Kidney epithelial cell (primary cell): ENCODE measurements at places on chromosomes 3 and 15.

GRCh38 chr3:65473736-65474135, 565.0 kb downstream of the MAGI1 start:
- no peak for DNase-seq

DNA sequence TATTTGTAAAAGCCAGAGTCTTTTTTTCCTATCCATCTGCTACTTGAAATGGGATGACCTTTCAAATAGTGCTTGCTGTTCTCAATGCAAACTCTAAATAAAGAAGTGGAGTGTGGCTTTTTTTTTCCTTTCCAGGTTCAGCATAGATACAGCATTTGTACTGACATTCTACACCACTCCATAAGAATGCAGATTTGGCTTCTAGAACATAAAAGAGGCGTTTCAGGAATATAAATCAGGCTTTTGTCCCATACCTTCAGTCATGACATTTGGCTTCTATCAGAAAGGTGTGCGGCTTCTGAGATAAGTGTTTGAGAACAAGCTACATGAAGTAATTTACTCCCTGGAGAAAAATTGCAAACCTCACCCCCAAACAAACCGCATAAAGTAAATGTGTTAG, 553.1 kb downstream of the FHIT start:
- no peak for DNase-seq

DNA sequence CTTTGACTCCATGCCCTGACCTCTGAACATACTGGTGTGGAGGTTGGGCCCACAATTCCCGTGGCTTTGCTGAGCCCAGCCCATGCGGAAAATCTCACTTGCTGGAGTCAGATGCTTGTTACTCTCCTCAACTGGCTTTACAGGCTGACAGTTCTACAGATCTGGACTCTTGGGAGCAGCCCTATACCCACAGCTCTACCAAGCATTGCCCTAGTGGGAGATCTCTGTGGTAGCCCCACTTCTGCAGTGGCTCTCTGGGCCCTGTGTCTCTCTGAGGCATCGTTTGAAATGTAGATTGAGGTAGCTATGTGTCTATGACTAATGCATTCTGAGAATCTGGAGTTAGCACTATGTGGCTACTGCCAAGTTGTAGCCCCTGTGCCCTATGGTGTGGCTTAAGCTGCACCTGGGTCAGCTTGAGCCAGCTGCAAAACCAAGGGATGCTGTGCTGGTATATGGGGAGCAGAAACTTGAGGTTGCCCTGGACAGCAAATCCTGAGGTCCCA, 625.8 kb upstream of the ALCAM start:
- no peak for DNase-seq

GRCh38 chr3:179181021-179181472, 32.9 kb downstream of the PIK3CA start:
- DNase-seq: no peak

DNA sequence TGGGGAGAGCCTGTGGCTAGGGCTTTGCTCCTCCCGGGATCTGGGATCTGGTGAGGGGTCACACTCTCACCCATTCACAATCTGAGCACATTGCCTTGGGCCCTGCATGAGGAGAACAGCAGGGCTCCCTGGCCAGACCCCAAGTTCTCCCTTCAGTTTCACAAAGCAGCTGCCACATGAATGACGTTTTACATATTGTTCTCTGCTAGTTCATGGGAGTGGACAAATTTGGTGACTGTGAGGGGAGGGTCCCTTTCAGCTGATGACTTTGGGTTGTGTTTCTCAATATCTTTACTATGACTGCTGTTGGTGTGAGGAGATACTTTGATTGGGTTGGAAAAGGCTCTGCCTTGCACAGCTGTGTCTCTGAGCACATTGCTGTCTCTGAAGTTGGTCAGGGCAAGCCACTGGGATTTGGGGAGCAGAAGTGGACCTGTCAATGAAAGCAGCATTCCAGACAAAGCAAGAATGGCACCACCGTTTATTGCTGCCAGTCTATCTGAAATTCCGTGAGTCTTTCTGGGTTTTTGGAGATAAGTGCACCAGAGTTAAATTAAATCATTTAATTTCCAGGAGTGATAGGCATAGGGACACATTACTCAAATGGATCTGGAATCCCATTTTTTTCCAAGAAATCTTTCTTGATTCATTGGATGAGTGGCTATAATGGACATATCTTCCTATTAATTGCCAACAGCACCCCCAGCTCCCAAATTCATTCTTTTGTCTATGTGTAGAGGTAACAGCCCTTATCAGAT, 10.3 kb downstream of the TIMP4 start:
- DNase-seq: no peak

DNA sequence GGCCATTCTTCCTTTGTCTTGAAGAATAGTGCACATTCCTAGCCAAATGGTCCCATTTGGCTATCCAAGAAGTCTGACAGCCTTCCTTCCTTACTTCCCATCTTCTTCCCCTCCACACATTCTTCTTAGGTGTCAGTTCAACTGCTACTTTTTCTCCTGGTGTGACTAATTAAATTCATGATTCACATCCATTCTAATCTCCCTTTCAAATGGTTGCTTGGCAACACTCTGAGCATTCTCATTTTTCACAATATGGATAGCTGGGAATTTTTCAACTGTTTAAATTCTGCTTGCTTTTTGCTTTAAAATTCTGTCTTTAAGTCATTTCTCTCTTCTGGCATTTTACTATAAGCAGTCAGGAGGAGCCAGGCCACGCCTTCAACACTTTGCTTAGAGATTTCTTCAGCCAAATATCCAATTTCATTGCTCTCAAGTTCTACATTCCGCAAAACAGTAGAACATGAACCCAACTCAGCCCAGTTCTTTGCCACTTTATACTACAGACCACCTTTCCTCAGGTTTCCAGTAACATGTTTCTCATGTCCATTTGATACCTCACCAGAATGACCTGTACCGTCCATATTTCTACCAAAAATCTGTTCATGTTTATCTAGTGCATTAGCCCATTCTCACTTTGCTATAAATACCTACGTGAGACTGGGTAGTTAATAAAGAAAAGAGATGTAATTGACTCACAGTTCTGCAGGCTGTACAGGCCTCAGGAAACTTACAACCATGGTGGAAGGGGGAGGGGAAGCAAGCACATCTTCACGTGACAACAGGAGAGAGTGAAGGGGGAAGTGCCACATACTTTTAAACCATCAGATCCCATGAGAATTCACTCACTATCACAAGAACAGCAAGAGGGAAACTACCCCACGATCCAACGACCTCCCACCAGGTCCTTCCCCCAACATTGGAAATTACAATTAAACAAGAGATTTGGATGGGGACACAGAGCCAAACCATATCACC, 31.9 kb upstream of the MCF2L2 start:
- no peak for DNase-seq

GRCh38 chr3:55669133-55669532, 182.0 kb upstream of the WNT5A start:
- no peak for DNase-seq

- DNase-seq: no peak
These were observed 117.7 kb downstream of the GOLIM4 start for GRCh38 chr3:167978071-167978470.

- DNase-seq: peak; percentile 10
These were observed 50.6 kb downstream of the SERP1 start for GRCh38 chr3:150495563-150496168.

DNA sequence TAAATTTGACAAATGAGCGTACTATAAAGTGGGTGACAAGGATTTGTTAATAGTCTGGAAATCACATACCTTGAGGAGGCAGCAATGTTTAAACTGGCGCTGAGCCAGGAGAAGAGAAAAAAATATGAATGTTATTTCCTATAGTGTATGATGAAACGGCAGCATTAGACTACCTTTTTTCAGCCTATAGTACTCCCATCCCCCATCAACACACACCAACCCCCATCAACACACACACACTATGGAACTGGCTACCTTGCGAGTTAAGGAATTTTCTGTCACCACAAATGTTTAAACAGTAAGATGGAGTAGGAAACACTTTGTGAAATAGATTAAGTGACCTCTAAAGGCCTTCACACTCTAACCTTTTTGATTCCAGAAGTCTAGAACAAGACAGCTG, 46.8 kb upstream of the ZCWPW2 start:
- no peak for DNase-seq

DNA sequence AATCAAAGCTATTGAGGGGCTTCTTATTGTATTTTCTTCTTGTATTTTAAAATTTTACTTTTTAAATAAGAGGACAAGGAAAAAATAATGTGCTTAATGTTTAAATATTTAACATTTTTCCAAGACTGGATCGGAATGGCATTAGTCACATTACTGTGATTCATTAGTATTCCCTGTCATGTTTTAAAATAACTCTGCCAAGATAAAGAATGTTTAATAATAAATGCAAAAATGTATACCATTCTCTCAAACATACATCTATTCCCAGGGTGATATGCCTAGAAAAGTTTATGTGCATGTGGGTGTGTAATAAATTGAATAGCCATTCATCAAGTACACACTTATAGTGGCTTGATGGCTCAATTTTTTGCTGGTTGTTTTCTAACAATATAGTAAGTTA, 936.1 kb downstream of the PLOD2 start:
- no peak for DNase-seq

GRCh38 chr3:134299185-134299887, 48.7 kb upstream of the RYK start:
- no peak for DNase-seq

DNA sequence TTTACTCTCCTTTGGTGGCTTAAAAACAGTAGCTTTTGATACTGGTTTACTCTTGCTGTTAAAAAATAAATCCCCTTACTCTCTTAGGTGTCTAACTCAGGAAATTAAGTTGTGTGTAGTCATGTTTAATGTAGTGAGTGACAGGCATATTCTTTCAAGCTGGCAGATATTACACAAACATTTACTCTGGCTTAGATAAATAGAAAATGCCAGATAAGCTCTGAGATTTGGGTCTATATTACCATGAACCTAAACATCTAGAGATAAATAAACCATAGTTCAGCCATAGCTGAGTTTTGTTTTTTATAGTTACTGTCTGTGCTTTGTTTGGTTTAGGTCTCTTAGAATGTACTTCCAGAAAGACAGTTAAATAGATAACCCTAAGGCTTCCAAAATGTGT, 2.4 kb downstream of the SEMA6D start:
- no peak for DNase-seq

DNA sequence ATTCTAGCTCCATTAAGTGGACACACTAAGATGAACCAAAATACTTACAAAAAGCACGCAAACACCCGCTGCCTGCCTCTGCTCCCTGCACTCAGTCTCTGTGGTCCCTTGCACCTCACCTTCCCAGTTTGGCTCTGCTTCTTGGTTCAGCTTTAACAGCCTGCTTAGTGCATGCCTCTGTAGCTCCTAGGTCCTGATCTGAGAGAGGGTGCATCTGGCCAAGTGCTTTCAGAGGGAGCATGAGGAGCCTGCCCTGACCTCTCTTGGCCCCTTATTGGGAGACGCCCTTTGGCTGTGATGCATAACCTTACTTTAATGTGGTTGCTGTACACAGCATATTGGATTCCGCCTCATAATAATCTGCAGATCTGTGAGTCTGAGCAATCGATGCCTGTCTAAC, 21.2 kb upstream of the ATP10A start:
- no peak for DNase-seq

DNA sequence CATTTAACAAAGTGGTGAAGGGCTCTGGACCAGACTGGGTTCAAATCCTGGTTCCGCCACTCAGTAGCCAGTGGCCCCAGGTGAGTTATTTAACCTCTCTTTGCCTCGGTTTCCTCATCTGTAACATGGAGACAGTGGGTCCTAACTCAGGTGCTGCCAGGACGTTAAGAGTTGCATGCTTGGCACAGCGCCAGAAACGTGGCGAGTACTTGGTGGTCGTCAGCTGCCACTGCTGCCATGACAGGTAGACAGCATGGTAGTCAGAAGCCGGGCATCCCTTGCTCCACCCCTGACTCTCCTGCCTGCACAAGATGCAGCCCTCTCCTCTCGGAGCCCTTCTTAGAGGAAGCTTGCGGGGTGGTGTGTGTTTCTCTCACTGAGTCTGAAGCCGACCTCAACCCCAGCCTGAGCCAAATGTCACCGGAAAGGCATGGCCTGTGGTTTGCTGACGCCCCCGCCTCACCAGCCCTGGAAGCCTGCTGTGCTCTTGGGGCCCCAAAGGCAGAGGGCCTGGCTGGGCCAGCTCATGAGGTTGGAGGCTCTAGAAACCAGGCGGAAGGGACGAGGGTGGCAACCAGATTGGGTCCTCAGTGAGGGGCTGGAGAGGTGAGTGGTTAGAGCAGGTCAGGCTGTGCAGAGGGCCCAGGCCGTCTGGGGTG, 160.8 kb upstream of the TLE3 start:
- no peak for DNase-seq

DNA sequence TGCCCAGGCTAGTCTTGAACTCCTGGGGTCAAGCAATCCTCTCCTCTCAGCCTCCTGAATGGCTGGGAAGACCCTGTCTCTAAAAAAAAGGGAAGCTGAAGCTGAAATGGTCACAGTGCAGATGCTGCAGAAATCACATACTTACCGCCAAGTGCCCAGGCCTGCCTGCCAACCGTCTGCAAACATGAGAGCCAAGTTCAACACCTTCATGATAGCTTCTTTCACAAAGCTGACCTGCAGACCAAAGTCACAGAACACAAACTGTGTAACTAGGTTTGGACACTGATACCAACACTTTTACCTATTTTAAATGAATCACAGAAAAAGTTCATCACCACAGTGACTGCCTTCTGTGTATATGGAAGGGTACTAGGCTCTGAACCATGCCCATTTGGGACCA, 22.8 kb upstream of the CYFIP1 start:
- no peak for DNase-seq

DNA sequence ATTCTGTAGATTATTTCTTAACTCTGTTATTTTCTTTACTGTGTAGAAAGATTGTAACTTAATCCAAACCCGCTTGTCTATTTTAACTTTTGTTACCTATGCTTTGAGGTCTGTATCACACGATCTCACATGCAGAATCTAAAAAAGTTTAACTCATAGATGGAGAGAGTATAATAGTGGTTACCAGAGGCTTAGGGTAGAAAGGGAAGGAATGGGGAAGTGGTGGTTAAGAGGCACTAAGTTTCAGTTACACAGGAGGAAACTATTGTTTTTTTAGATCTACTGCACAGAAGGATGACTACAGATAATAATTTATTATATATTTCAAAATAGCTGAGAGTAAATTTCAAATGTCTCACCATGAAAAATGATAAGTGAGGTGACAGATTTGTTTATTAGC, 515.2 kb downstream of the RSL24D1 start:
- no peak for DNase-seq

DNA sequence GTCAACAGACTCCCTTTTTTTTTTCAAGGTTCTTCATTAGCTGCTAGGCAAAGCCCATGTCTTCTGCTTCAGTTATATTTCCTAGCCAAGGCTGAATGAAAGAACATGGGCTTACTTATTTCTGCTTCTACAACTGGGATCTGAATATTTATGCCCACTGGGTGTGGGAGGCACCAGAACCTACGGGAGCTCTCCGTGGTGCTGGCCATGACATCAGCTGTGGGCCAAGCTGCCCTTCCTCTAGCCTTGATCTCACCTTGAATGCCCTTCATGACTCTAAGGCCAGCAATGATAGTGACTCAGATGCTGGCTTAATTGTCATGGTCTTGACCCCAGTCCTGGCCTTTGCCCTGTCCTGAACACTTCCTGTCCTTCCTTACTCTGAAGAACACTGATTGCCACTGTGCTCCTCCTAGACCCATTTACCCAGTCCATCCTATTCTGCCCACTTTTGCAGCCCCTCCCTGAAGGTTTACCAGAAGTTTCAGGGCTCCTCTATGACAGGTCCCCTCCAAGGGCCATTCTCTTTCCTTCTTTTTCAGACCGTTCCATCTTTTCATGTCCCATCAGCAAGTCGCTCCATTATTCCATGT, 32.8 kb upstream of the PRR20G start:
- no peak for DNase-seq

- peak; percentile 69 for DNase-seq
These were observed 52.7 kb upstream of the SPATA12 start for GRCh38 chr3:57007521-57008460.
